ENCODE measurements at places on chromosomes 3 and 15.

GRCh38 chr3:196995027-196995426 lies 26.4 kb upstream of the PIGZ start:
- DNase-seq, result no peak

- no peak for DNase-seq
Measured at GRCh38 chr3:115498898-115499297, 124.4 kb upstream of the GAP43 start.

DNA sequence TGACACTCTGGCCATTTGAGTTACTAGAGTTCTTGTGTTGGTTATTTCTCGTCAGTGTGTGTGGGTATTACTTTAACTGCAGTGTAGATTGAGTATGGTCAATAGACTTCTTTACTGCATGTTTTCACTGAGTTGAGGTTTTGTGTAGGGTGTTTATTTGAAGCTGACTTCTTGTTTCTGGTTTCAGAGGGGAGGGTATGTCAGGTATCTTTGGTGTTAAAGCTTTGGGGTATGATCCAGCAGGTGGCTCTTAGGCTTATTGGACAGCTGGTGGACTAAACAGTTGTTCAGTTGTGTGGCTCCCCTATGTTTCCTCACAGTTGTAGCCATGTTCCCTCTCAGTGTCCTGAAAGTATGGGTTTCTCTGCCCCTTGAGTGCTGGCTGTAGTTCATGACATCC lies 72.0 kb downstream of the AKAP13 start:
- DNase-seq, result no peak

DNA sequence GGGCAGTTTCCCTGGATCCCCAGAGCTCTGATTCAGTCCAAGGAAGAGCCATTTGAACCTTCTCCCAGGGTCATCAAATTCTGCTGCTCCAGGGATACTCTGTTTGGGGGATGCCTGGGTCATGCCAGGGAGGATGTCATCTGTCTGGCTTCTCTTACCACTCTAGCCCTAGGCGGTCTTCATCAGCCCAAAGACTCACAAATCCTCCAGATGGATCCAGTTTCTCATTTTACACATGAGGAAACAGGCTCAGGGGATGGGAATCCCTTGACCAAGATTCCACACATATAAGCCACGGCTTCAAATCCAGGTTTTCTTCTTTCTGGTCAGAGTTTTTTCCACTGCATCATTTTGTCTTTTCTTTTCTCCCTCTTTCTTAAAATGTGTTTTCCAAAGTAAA lies 36.7 kb downstream of the SLC28A1 start:
- DNase-seq, result no peak

GRCh38 chr3:33578325-33579177 lies 138.3 kb upstream of the UBP1 start:
- no peak for DNase-seq

DNA sequence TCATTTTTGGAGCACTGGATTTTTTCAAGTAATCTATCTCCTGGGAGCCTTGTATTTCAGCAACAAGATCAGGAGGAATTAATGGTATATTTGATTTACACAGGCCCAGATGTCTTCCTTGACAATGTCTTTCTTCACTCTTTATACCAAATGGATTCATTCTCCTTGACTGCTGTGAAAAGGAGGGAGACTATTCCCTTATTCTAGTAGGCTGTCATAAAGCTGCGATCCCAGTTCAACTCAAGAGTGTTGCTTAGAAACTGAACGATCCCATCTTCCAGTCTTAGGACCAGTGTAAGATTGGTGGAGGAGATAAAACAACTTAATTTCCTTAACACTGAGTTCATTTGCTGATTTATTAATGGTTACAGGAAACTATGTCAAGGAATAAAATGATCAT lies 119.4 kb upstream of the ROBO1 start:
- no peak for DNase-seq

GRCh38 chr3:41095702-41096101 lies 103.6 kb upstream of the CTNNB1 start:
- no peak for DNase-seq

GRCh38 chr3:78580681-78581080 lies 1187.1 kb downstream of the ROBO1 start:
- DNase-seq, result no peak

DNA sequence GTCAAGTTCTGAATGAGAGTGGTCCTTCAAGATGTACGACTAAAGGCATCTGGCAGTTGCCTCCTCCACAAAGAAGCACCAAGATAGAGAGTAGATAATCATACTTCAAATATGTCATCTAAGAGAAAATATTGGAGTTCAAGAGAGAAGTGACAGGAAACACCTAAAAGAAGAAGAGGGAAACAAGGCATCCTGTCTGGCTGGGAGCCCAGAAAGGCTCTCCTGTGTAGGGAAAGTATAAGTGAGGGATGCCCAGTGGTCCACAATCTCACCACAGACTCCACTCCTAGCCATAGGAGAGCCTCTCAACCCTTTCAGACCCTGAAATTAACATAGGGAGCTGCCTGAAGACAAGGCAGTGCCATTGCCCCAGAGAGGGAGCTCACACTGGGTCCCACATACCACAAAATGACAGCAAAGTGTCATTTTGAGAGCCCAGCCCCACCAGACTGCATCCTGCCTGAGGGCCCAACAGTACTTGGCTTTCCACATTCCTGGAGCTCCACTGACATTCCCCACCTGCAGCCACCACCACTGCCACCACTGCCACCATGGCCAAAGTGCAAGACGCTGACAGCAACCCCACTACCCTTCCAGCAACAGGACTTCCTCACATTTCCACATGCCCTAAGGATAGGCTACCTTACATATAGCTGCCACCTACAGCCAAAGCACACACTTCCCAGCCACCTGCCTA lies 210.6 kb downstream of the ATP8B4 start:
- no peak for DNase-seq

DNA sequence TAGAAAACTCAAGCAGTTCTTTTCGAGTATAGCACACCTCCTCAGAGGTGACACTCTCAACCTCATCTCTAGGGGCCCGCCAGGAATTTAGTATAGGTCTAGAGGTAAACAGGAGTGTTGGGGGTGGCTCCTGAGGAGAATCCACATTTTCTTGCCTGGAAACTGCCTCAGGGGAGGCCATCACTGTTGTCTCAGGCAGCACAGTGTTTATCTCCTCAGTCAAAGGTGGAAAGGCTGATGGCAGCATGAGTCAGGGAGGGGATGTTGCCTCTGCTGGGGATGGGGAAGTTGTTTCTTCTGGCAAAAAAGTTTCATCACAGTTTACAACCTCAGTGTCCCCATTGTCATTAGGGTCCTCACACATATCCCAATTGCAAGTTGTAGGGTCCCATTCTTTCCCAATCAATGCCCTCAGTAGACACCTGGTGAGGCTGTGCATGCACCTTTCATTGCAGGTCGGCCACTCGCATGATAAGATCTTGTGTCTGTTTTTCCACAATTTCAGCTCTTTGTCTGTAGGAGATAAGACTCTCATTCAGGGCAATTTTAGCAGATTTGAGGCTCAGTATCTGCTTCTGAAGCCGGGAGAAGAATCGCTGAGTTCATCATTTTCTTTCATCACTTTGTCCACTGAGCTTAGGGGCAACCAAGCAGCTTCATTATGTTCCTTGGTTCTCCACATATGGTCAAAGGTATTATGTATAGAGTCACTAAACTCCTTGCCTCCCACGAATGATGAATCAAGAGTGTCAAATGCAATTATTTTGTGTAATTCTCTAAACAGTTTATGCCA lies 25.8 kb downstream of the NAALADL2 start:
- no peak for DNase-seq

DNA sequence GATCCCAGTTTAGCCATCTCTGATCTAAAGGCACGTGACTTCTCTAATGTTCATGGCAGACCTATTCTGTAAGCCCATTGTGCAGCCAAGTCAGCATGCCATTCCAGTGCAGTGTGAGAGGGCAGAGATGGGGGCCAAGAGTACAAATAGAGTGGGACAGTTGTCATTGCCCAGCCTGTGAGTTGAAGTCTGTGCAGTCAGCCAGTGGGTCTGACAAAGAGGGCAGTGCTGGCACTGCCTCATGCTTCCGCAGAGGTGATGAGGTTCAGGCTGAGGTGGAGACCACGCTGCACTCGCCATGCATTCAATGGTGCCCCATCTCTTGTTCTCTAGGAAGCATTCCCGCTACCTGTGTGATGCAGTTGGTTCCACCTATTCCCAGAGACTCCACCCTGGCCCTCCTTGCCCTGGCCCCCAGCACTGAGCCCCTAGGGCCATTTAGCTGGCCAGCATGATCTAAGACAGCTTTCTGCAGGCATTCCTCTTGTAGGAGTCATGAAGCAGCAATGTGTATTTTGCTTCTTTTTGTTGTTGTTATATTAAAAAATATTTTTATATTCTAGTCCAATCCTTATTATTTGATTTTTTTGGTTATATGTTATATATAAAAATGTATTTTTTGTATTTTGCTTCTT lies 3.7 kb downstream of the MRAS start:
- no peak for DNase-seq

- no peak for DNase-seq
Measured at GRCh38 chr15:90029024-90029423, 27.9 kb downstream of the ZNF710 start.

DNA sequence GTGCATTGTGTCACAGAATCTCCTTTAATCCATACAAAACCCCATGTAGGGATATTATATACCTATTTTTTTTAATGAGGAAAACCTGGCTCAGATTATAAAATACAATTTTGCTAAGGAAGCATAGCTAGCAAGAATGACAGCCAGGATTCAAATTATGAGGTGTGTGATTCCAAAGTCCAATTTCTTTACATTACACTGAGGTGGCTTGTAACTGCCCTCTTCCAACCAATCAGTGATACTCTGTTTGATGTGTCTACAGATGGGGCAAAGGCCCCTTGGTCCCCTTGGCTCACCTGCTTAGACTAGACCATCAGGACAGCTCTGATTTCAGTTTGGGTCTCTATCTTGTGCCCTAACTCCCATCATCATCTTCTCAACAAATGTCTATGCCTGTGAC lies 120.3 kb upstream of the ADAMTS9 start:
- no peak for DNase-seq

DNA sequence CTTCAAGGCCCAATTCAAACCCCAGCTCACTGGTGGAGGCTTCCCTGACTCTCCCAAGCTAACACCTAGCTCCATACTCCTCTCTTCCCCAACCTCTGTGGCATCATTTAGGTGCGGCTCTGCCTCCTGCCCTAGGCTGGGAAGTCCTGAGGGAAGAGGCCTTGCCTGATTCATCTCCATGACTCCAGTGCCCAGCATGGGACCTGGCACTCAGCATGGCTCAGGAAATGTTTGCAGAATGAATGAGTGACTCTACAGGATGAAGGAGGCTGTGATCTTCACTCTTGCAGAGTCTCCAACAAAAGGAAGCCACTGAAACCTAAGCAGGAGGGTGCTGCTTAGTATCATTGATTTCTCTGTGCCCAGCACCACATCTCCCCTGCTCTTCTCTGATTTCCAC lies 34.5 kb upstream of the INSYN1 start:
- no peak for DNase-seq

DNA sequence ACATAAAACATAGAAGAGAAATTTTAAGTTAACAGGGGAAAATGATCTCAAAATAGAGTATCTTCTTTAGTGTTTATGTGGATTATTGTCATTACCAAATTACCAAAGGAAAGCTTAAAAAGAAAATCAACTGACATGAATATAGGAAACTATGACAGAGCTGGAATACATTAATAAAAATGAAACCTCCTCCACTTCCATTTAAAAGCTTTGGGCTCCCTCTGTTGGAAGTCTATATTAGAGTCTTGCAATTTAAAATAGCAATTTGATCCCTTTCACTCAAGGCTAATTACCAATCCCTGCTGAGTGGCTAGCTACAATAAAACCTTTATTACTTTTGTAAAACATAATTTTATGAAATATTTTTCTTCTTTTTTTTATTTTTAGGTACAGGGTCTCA lies 61.4 kb upstream of the IMPG2 start:
- no peak for DNase-seq

DNA sequence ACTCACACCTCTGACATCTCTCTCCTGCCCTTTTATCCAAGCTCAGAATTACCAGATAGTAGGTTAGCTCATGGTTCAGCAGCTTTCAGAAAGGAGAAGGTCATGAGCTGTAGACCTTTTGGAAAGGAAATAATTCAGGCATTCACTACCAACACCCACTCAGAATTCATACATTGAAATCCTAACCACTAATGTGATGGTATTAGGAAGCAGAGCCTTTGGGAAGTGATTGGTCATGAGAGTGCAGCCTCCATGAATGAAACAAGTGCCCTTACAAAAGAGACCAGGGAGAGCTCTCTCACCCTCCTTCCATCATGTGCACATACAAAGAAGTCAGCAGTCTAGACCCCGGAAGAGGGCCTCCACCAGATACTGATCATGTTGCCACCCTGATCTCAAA lies 315.8 kb upstream of the CCDC54 start:
- no peak for DNase-seq

DNA sequence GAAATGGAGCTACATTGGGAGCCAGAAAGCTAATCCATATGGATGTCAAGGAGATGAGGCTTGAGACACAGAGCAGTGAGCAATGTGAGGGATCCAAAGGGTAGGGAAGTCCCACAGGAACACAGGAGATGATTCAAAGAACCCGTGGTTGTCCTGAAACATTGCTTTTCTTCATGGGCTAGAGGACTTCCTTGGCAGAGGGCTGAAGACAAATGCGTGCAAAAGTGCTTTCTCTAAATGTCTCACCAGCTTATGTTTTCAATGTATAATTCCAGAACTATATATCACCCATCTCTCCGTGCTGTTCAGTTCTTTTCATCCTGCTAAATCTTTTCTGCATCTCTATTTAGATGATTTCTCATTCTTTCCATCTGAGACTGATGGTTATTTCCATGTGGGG lies 46.0 kb upstream of the GOLGA8A start:
- DNase-seq, result no peak

GRCh38 chr3:54845551-54845950 lies 82.3 kb downstream of the LRTM1 start:
- DNase-seq, result no peak

DNA sequence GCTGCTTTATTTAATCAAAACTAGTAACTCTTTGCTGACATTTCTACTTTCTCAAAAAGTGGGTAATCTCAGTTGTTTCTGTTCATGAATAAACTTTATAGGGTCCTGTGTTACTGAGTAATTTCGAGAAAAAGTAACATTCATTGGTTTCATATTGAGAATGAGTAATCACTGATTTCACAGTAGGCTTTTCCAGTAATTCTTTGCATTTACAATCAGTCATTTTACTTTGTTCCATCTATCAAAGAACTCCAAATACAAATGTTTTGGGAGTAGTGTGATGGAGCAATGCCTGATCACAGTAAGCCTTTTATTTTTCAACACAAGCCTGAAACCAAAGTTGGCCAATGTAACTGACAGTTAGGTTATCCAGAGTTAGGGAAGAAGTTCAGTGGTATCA lies 353.6 kb downstream of the ULK4 start:
- no peak for DNase-seq

- no peak for DNase-seq
Measured at GRCh38 chr3:87969620-87970019, 89.2 kb downstream of the CGGBP1 start.

All from stimulated activated CD4-positive, alpha-beta T cell treated with anti-CD3 and anti-CD28 coated beads, Interleukin-1b, Interleukin-23, amount 100 ng/mL, for 1 hour (primary cell).